Mucosa of descending colon (tissue), 3 donors: ENCODE measurements at places on chromosomes 13 and 19. TPM values are rescaled to one million over a fixed set of nuclear protein-coding genes. Genes with fewer than 3 reads are reported as not detected.
A peak's percentile ranks its signal among the peaks of the same experiment; 100 is the strongest.

DNA sequence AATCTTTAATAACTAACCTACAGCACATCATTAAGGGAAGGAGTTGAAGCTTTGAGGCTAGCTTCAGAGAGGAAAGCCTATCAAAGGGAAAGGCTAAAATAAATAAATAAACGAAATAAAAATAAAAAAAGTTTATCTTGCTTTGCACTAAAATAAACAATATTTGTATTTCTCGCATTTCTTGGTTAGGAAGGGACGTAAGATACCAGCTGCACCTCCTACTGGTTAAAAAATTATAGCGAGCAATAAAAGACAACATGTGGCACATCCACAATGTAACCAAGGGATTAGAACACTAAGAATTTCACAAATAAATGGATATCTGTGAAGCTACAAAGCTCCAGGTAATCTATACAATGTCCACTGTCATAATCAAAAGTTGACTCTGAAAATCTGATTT lies 194.5 kb downstream of the DACH1 start:
- DNase-seq = no peak

DNA sequence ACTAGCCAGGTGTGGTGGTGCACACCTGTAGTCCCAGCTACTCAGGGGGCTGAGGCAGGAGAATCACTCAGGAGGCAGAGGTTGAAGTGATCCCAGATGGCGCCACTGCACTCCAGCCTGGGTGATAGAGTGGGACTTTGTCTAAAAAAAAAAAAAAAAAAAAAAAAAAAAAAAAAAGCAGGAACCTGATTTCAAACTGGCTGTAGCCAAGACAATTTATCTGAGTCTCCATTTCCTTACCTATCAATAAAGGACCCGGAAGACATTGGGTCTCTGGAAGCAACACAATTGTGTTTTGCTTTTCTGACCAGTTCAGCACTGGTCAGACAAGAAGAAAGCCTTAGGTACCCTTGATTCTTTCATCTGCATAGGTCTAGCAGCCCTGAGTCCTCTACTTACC lies 491.0 kb downstream of the TBC1D4 start:
- DNase-seq = no peak

- peak; percentile 46 for DNase-seq
Observed at GRCh38 chr19:50607874-50608785, 31.6 kb downstream of the SYT3 start.

The TMEM272 gene
- 0.35 TPM for total RNA-seq

The RASGRP4 gene
- 2.0 TPM for total RNA-seq
